ENCODE measurements at places on chromosomes 3 and 15. TPM values are rescaled to one million over a fixed set of nuclear protein-coding genes. Genes with fewer than 3 reads are reported as not detected.

The DNAH12 gene
- total RNA-seq: 0.10 TPM

The CFAP100 gene
- not detected for total RNA-seq

The SPESP1 gene
- total RNA-seq: 1.3 TPM

DNA sequence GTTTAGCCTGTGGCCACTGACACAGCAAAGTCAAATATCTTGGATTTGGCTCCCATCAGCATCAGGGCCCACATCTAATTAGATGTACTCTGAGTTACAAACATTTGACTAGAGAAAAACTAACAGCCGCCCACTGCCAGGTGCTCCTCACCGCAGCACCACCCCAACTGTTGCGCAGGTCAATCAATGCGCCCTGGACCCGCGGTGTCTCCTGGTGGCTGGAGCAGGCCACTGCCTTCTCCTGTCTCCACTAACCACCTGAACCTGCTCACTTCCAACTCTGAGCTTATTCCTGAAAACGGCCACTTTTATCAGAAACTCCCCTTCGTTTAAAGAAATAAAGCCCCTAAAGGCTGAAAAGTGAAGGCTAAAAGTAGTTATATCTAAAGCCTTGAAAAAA lies 4.3 kb downstream of the RIOX2 start:
- DNase-seq: no peak

GRCh38 chr3:173301647-173302046 lies 95.9 kb upstream of the NLGN1 start:
- no peak for DNase-seq

GRCh38 chr3:113212150-113212843 lies 940 bp downstream of the BOC start:
- peak; percentile 53 for DNase-seq

GRCh38 chr3:30112411-30112810 lies 494.0 kb upstream of the TGFBR2 start:
- no peak for DNase-seq

GRCh38 chr3:50605901-50606326 lies 5.7 kb downstream of the CISH start:
- DNase-seq: no peak

DNA sequence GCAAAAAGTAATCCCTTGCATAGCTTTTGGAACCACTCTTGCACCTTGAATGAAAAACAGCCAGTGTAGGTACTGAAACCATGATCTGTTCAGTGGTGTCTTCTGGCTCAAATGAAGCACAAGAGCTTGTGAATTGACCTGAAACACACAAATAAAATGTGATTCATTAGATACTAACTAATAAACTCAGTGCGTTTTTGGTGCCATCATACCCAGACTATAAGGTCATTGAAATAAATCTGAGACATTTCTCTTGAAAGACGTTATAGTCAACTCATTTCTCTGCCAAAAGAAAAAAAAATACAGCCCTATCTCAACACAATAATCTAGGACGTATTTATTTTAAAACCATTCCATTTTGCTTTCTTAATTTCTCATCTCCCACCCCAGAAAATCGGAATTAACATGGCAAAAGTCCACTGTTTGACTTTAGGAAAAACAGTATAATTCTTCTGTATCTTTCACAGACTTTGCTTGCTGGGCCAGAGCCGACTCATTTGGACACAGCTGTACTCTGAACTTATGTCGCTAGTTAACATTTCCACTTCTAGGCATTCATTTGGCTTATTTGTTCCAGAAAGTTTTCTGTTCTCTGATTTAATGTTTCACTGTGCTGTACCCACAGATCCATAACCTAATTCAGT lies 284.9 kb upstream of the TBL1XR1 start:
- DNase-seq: peak; percentile 57

GRCh38 chr3:113223475-113224281 lies 12.3 kb downstream of the BOC start:
- no peak for DNase-seq

GRCh38 chr3:8976540-8977182 lies 13.4 kb upstream of the RAD18 start:
- no peak for DNase-seq

All from aorta (tissue), 5 donors.